ENCODE measurements at places on chromosomes 6 and 20.
A peak's percentile ranks its signal among the peaks of the same experiment; 100 is the strongest.

- no peak for DNase-seq
These were observed 1.5 kb downstream of the LIN28B start for GRCh38 chr6:104958178-104959025.

GRCh38 chr20:46190478-46191167 lies 72.5 kb downstream of the CD40 start:
- DNase-seq, result no peak

DNA sequence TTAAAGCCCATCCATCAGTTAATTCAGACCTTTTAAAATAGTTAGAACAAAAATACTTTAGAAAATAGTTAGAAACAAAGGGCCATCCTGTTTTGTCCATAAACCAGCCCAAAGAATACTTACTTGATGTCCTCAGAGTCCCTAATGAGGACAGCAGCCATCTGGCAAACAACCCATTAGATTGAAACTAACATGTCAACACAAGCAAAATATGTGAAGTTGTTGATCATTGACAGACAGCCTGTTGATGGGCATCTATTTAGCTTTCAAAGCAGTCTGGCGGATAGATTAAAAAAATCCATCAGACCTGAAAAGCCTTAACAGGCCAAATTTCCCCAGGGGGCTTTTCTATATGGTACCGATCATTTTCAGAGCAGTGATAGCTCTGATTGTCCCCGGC lies 154.2 kb upstream of the TSHZ2 start:
- no peak for DNase-seq

GRCh38 chr6:144644776-144645175 lies 359.6 kb downstream of the UTRN start:
- DNase-seq, result no peak

DNA sequence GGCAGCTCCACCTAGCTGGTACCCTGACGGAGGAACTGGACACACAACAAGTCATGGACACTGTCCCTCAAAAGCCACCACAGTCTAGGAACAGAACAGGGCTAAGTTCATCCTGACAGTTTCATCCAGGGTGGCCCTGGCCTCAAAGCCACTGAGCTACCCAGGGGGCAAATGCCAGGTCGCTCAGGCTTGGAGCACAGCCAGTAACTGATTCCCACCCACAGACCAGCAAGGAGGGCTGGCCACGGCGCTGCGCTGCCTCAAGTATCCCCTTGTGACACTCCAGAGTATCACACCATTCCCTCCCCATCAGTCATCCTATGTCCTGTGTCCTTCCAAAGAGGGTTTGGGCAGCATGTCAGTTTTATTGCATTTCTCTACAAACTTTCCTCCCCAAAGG lies 72.2 kb downstream of the GINS1 start:
- DNase-seq, result no peak

DNA sequence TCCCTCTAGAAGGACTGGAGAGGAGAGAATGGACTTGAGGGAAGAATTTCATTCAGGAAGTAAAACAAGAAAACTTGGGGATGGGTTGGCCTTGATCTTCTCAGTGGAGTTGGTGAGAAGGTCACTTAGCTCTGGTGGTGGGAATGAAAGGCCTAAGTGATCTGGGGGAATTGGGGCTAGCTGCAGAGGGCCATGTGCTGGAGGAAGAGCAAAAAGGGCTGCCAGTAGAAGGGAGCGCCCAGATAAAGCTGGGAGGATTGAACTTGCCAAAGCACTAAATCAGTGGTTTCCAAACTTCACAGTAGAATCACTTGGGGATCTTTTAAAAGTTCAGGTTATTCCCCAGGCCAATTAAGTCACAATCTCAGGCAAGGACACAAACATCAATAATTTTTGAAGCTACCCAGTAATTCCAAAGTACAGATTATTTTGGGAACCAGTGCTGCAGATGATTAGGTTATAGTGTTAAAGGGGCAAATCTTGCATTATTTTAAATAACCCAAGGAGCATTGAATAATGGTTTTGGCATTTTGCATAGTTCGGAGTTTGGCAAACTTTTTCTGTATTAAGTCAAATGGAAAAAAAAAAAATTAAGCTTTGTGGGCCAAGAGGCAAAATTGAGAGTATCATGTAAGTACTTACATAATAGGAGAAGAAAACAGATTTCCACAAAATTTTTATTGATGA lies 36.5 kb upstream of the RFPL4B start:
- no peak for DNase-seq

DNA sequence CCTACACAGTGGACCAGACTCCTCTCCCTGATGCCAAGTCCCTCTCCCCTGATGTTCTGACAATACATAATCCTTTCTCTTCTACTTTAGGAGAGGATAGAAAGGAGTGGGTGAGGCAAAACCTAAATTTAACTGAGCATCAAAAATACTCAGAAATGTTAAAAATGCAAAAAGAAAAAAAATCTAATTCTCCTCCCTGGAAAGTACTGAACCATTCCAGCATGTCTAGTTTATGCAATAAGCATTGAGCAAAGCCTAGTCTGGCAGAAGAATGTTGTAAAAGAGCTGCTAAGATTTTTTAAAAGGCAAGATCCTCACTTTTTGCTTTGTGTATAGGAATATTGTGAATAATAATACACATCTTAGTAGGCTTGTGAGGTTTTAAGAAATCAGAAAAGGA lies 116.6 kb upstream of the STXBP5 start:
- DNase-seq, result no peak

- no peak for DNase-seq
These were observed 37.2 kb upstream of the HACE1 start for GRCh38 chr6:104896914-104897313.

GRCh38 chr20:1579488-1579887 lies 22.0 kb upstream of the SIRPD start:
- no peak for DNase-seq

GRCh38 chr6:29680416-29680815 lies 536 bp downstream of the ZFP57 start:
- DNase-seq, result no peak

DNA sequence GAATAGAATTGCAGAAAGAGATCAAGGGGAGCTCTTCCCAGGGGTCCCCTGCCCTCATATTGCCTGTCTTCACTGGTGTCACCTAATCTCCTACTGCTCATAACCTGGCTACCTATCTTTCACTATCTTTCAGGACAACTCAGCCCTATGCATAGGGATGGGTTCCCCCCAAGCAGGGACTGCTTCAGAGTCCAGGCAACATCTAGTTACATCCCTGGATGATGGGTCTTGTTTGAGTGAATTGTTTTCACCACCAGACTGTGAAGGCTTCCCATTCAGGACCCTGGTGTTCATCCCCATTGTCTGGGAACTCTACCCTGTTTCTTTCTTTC lies 850 bp upstream of the HECA start:
- DNase-seq, result no peak

DNA sequence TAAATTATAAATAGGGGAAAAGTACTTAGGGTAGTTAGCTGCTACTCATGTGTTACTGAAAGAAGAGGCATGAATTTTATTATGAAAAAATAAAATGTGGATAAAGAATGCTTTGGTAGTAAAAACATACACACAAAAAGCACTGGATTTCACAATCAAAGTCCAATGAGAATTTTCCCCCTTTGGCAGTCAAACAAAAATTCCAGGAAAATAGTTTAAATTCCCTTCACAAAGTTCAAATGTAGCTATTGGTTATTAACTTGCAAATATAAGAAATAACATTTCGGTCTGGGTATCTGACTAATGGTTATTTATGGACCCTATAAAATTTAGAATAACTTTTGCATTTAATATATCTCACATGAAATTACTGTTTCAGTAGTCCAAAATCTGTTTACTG lies 210.4 kb downstream of the FOXC1 start:
- no peak for DNase-seq

- DNase-seq, result no peak
These were observed 26.4 kb downstream of the CRISP1 start for GRCh38 chr6:49839957-49840356.

- DNase-seq, result no peak
These were observed 520.4 kb downstream of the ADGRB3 start for GRCh38 chr6:69155467-69155866.

DNA sequence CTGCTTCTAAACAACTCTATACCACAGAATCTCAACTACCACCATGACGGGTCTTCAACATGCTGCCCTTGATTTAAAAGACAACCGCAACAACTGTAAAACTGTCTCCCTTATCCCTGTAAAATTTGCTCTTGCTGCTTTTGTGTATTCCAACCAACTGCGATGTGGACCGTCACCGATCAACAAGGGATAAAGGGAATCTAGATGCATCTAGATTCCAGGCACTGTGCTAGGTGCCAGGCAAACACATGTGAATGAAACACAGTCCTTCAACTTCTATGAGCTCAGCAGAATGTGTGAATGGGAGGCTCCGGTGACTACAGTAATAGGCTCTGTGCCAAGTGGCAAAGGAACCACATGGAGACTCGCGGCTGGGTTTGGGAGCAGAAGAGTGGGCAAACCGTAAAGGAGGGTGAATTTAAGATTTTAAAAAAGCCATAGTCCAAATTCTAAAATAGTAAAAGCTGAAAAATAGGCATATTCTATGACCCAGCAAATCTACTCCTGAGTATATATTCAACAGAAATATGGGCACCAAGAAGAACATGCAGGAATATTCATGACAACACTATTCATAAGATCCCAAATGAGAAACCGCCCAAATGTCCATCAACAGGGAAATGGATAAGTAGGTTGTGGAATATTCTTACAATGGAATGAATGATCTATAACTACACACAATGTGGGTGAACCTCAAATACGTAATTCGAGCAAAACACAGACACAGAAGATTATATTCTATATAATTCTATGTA lies 3.7 kb upstream of the PRND start:
- DNase-seq, result no peak

DNA sequence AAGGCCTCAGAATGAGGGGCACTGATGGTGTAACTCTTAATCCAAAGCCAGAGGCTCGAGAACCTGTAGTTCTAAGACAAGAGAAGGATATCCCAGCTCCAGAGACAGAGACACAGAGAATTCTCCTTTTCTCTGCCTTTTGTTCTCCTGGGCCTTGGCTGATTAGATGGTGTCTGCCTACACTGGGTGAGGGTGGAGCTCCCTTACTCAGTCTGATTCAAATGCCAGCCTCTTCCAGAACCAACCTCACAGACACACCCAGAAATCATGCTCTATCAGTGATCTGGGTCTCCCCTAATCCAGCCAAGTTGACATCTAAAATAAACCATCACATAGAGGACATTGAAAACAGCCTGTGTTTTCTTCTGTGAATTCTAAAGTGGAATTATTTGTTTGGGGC lies 68.0 kb upstream of the SMIM28 start:
- DNase-seq, result no peak

- peak; percentile 0 for DNase-seq
These were observed 528.9 kb downstream of the MAFB start for GRCh38 chr20:40160097-40160550.

GRCh38 chr20:47782920-47783552 lies 2.2 kb downstream of the SULF2 start:
- DNase-seq, result no peak

DNA sequence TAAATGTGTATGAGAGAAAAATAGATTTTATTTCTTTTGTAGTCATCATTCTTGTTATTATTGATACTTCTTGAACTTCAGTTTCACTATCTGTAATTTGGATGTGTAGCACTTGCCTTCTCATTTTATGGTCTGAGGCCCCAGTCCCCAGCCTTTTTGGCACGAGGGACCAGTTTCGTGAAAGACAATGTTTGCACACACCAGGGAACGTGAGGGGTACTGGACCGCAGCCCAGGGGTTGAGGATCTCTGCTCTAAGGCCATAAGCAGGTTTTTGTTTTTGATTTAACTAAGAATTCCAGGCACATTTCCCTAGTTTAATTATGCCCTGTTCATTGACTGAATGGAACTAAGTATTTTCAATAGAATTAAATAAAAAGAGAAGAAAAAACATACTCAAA lies 261.5 kb downstream of the BMP2 start:
- DNase-seq, result no peak

DNA sequence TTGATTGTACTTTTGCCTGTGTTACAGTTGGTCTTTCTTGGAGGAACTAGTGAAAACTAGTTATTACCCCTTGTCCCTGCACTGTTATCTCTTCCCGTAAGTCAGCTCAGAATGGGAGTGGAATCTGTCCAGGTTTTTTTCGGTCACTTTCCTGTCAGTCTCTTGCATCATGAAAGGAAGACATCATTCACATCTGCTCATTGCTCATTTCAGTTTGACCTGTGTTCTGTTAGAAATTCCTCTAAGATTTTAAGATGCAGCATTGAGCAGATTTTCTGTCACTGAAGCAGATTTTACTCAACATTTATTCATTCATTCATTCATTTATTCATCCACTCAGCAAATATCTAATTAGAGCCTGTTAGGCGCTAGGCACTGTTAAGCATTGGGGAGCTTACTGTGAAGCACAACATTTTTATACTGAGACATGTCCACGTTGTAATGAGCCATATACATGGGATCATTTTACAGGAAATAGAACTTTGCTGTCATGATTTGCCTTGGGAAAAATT lies 33.1 kb upstream of the HINT3 start:
- no peak for DNase-seq
